Germinal center (tissue), 1 donor: ENCODE measurements at places on chromosomes 16 and 17.

GRCh38 chr17:202501-202951 lies 21.1 kb upstream of the DOC2B start:
- no peak for DNase-seq

DNA sequence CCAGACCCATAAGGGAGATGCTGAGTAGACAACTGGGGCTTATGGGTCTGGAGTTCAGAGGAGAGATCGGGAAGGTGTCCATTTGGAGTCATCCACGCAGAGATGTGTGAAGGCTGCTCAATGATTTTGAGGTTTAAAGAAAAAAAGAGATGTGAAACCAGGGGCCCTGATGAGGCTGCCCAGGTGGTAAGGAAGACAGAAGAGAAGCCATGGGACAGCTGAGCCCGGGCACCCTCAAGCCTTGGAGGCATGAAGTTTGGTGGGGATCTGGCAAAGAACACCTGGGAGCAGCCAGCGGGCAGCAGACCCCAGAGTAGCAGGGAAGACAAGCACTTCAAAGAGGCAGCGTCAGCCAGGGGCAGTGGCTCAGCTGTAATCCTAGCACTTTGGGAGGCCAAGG lies 20.8 kb upstream of the MYO15B start:
- DNase-seq = peak; percentile 80

- no peak for DNase-seq
Measured at GRCh38 chr17:65759532-65759931, 198.1 kb upstream of the AXIN2 start.

GRCh38 chr16:66099306-66099705 lies 267.2 kb upstream of the CDH5 start:
- DNase-seq = no peak

GRCh38 chr17:36949461-36949927 lies 740 bp downstream of the AATF start:
- DNase-seq = no peak

GRCh38 chr17:78317794-78318400 lies 42.0 kb downstream of the SOCS3 start:
- no peak for DNase-seq

GRCh38 chr16:83128041-83128440 lies 501.3 kb downstream of the CDH13 start:
- DNase-seq = no peak

- no peak for DNase-seq
Measured at GRCh38 chr16:84594725-84595038, 23.2 kb downstream of the COTL1 start.

DNA sequence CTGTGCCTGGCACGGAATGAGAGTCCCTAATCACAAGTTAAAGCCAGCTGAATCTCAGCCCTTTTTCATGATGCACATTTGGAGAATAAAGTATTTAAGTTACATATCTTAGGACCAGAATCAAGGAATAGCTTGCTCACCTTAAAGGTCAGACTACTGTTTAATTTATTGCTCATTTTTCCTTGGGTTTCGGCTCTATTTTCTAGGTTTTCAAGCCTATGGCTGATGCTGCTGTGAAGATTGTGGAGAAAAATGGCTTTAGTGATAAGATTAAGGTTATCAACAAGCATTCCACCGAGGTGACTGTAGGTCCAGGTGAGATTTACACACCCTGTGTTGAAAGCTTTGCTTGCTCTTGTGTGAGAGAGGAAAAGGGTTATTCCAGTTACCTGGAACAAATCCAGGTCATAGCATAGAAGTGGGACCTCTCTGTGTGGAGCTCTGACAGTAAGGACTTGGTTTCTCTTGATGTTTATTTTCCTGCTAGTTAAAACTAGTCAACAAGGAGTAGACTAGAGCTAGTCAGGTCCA lies 18.1 kb downstream of the PRMT7 start:
- DNase-seq = no peak

GRCh38 chr16:53094013-53094630 lies 39.3 kb downstream of the CHD9 start:
- DNase-seq = peak; percentile 18

DNA sequence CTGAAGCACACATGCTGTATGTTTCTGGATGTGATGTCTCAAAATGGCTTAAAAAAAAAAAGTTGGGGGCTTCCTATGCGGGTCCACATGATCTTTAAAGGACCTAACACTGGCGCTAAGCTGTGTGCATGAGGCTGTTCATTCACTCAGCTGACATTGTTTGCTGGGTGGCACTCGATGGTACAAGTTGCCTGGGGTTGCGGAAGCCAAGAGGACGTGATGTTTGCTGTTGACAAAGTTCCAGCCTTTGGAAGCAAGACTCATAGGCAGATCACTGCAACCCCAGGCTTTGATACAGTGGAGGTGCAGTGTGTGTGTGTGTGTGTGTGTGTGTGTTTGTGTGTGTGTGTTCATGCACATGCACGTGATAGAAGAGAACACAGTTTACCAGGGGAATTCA lies 29.5 kb upstream of the DNAI2 start:
- DNase-seq = no peak

- no peak for DNase-seq
Measured at GRCh38 chr17:79951361-79952264, 84.1 kb downstream of the TBC1D16 start.
